MCF 10A (cell line): ENCODE measurements at places on chromosomes 6 and 20.
A peak's percentile ranks its signal among the peaks of the same experiment; 100 is the strongest.

DNA sequence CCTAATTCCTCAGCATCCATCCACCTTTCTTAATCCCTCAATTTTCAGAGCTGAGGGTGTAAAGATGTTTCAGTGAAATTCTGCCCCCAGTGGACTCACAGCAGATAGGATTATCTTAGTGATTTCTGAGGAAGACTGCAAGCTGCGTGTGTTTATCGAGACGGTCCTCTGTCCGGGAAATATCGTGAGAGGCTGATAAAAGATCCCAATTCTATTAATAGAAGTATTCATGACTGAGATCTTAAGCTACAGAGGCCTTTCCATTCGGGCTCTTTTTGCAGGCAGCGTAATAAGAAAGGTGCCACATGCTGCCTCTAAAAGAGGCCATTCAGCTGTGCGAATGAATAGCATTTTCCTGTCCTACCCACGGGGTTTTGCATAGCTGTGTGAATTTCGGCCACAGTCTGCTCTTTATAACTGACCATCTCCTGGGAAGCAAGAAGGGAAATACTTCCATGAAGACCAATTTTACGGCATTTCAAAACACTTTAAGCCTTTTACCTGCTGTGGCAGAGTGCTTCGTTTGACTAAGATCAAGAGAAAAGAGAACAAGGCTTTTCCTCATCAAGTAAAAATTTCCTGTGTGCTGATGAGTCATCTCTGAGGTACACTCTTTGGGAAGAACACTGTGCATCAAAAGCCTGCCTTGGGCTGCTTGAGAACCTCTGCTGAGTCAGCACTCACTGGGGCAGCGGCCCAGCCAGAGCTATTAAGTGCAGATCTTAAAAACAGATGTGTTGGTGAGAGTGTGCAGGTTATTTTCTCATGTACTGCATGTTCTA lies 208.8 kb downstream of the ARHGAP18 start:
- peak overlapping the region; percentile 61 for H3K4me3 ChIP-seq
- no peaks in the 10 kb centered on the region for H3K27me3 ChIP-seq
- peak overlapping the region; percentile 73 for H3K27ac ChIP-seq
- no peaks in the 10 kb centered on the region for H3K36me3 ChIP-seq
- H3K4me1 ChIP-seq, result peaks cover 36% of the 10 kb centered on the region

DNA sequence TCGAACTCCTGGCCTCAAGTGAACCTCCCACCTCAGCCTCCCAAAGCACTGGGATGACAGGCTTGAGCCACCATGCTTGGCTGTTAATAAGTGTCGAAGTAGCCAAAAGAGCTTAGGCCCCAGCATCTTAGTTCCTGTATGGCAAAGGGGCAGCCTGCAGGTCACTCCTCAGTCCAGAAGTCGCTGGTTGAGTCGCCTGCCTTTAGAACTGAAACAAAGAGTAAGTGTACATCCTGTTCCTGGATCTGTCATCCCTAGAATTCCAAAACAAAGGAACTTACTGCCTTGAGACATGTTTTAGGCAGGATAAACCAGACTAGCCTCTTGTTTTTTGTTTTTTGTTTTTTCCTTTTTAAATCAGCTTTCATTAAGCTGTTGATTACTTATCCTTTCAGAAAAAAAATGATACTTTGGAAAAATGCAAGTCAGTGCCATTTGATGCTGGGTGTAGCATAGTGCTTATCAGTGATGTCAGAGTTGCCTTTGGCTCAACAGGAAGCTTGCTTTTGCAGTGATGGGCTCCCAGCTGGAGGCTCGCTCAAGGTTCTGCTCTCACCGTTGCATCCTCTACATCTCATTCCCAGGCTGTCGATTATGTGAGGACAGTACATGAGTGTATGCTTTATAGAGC lies 9.0 kb downstream of the ACTR5 start:
- no peak for DNase-seq
- H3K4me3 ChIP-seq, result no peak overlapping the region
- H3K36me3 ChIP-seq, result peaks cover 66% of the 10 kb centered on the region
- H3K27me3 ChIP-seq, result no peaks in the 10 kb centered on the region
- H3K27ac ChIP-seq, result no peak overlapping the region
- H3K4me1 ChIP-seq, result no peaks in the 10 kb centered on the region

DNA sequence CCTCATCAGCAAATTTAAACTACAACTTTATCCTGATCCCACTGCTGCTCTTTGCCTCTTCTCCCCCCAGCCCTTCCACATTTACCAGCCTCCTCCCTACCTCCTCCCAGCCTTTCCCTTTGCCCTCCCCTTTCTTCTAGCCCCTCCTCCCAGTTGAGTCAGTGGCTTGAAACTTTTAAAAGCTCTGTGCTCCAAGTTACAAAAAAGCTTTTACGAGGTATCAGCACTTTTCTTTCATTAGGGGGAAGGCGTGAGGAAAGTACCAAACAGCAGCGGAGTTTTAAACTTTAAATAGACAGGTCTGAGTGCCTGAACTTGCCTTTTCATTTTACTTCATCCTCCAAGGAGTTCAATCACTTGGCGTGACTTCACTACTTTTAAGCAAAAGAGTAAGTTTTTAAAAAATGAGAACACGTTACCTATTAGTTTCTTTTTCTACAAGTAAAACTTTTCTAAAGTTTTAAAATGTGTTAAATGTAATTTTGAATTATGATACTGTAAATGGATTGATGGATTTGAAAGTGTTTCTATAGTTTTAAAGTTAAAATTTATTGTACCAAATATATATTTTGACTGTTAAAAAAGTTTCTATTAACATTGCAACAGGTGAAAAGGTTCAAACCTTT lies at the start of gene GJA1:
Gene GJA1 (plus strand): TSS at position 203 of the 626 bp plus-strand sequence. CDS start 11,202 bp downstream, outside the sequence.
- no peak for DNase-seq
- H3K27me3 ChIP-seq, result no peaks in the 10 kb centered on the region
- no peaks in the 10 kb centered on the region for H3K36me3 ChIP-seq
- H3K4me3 ChIP-seq, result peak within 1 kb of the TSS; percentile 65
- peaks cover 13% of the 10 kb centered on the region for H3K4me1 ChIP-seq
- H3K27ac ChIP-seq, result no peak within 1 kb of the TSS

DNA sequence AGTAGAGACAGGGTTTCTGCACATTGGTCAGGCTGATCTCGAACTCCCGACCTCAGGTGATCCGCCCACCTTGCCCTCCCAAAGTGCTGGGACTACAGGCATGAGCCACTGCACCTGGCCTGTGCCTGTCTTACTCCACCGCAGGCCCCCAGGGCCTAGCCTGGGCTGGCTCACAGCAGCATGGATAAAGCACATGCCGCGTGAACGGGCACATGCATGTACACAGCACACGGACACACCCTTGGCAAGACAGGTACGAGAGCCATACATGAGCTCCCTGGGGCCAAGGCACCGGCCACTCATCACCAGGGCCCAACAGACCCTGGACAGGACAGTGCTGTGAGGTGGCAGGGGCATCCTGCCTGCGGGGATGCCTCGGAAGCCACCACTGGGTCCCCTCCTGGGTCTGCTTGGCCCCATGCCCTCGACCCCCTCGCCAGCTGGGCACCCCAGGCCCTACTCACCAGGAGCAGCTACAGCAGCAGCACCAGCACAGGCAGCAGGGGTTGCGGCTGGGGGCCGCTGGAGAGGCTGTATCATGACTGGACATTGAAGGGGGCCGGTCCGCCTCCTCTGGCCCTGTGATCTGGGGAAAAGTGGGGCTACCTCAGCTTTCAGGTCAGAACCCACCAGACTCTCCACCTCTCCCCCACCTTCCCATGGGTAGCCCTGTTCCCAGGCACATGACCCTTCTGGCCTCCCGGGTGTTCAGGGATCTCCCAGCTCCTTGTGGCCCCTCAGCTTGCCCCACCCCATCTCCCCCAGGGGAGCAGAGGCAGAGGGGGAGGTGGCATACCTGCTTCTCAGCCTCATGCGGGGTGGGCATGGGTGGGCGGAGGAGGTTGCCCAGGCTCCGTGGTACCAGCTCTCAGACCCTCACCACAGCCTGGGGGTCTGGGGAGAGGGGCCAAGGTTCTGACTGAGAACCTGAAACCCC lies 3.0 kb downstream of the RGS19 start:
- no peak overlapping the region for H3K27ac ChIP-seq
- H3K4me1 ChIP-seq, result peaks cover 8% of the 10 kb centered on the region
- H3K4me3 ChIP-seq, result no peak overlapping the region
- no peaks in the 10 kb centered on the region for H3K27me3 ChIP-seq
- no peak for DNase-seq

DNA sequence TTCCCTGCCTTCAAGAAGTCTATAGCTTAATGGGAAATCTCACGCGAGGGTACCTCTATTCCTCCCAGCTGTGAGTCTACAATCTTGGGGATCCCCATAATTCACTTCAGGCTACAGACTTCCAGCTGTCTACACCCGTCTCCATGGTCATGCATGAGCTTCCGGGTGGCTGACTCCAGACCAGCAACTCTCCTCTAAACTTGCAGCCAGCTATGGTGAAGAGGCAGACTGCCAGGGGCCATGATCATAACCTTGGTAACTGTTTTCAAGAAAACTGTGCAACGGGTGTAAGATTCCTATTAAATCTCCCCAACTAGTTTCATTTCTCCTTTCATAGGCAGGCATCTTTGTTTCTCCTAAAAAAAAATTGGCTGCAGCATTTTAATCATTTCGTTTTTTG lies 534.4 kb upstream of the CHD6 start:
- no peak for DNase-seq
- no peak overlapping the region for H3K27ac ChIP-seq
- H3K4me3 ChIP-seq, result no peak overlapping the region
- no peaks in the 10 kb centered on the region for H3K4me1 ChIP-seq

DNA sequence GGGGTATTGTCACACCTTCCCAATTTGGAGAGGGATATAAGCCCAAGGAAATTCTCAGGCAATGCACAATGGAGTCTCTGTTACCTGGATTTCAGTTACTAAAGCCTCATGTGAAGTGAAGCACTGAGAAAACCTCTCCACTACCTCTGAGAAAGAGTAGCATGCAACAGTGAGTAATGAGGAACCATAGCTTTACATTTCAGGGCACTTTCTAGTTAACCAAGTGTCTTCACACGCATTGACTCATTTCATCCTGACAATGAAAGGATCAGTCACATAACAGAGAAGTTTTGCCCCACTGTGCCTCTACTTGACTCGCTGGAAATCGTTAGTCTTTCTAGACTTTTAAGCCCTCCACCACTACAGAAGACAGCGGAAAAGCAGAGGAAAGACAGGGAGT lies 86.2 kb upstream of the ARID1B start:
- DNase-seq, result no peak
- H3K27ac ChIP-seq, result no peak overlapping the region
- no peaks in the 10 kb centered on the region for H3K27me3 ChIP-seq
- H3K4me3 ChIP-seq, result no peak overlapping the region
- H3K4me1 ChIP-seq, result peaks cover 4% of the 10 kb centered on the region

- no peaks in the 10 kb centered on the region for H3K36me3 ChIP-seq
- no peaks in the 10 kb centered on the region for H3K4me1 ChIP-seq
- H3K27me3 ChIP-seq, result peaks cover 43% of the 10 kb centered on the region
- no peak overlapping the region for H3K27ac ChIP-seq
- DNase-seq, result no peak
- H3K4me3 ChIP-seq, result no peak overlapping the region
Observed at GRCh38 chr6:167134448-167135328, 11.8 kb downstream of the CCR6 start.

DNA sequence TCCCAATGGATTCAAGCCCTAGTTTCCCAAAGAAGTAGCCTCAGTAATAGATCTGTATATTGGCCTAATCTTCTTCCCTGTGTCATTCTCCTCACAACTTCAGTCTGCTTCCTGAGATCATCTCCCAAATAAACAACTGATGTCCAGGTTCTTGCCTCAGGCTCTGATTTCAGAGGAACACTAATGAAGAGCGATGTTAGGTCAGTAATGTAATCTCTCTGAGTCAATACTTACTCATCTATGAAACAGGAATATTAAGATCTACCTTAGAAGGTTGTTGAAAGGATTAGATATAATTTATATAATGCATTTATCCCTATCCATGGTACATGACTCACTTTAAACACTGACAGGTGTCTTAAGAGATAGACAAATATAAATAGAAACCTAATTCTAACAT lies 246.0 kb upstream of the FLRT3 start:
- no peak overlapping the region for H3K4me3 ChIP-seq
- H3K4me1 ChIP-seq, result peaks cover 17% of the 10 kb centered on the region
- H3K36me3 ChIP-seq, result no peaks in the 10 kb centered on the region
- DNase-seq, result peak; percentile 76
- peak overlapping the region; percentile 55 for H3K27ac ChIP-seq

- DNase-seq, result no peak
- no peak overlapping the region for H3K27ac ChIP-seq
- H3K27me3 ChIP-seq, result peaks cover 15% of the 10 kb centered on the region
- no peaks in the 10 kb centered on the region for H3K4me1 ChIP-seq
Observed at GRCh38 chr20:41716911-41717310, 98.7 kb upstream of the CHD6 start.

DNA sequence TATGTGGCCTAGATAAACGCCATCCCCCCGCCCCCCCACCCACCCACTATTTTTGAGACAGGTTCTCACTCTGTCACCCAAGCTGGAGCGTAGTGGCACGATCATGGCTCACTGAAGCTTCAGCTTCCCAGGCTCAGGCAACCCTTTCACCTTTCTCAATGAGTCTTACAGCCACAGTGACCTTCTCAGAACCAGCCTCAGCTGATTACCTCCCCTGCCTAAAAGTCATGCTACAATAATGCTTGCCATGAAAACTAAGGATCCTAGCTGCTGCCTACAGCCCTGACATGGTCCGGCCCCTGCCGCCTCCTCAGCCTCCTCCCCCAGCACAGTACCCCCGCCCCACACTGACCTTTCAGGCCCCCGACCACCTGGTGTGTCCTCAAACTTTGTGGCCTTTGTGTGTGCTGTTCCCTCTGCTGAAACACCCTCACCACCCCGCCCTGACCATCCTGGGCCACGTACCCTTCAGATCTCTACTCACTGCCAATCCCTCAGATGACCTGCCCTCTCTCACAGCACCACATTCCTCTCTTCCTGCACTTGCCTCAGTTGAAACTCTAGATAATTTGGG lies 31.3 kb downstream of the PNPLA1 start:
- no peaks in the 10 kb centered on the region for H3K27me3 ChIP-seq
- no peak overlapping the region for H3K27ac ChIP-seq
- H3K36me3 ChIP-seq, result no peaks in the 10 kb centered on the region
- DNase-seq, result no peak

GRCh38 chr6:169906004-169906687 lies 154.7 kb downstream of the ERMARD start:
- peaks cover 45% of the 10 kb centered on the region for H3K27me3 ChIP-seq
- peaks cover 5% of the 10 kb centered on the region for H3K36me3 ChIP-seq
- no peak for DNase-seq
- H3K4me1 ChIP-seq, result peaks cover 6% of the 10 kb centered on the region
- no peak overlapping the region for H3K4me3 ChIP-seq
- no peak overlapping the region for H3K27ac ChIP-seq
